ENCODE measurements at places on chromosomes 1 and 21.

GRCh38 chr1:100352267-100353070 lies at the start of gene CDC14A:
TSS of gene CDC14A (plus strand) at chr1:100352506. CDS start at chr1:100352955, 449 bp downstream.
- DNase-seq: peak; percentile 70

GRCh38 chr1:198273748-198274295 lies 117.0 kb downstream of the NEK7 start:
- no peak for DNase-seq

GRCh38 chr21:42013931-42014330 lies 3.8 kb upstream of the ZBTB21 start:
- DNase-seq: no peak

- DNase-seq: no peak
Observed at GRCh38 chr1:172005856-172006255, 164.6 kb downstream of the DNM3 start.

DNA sequence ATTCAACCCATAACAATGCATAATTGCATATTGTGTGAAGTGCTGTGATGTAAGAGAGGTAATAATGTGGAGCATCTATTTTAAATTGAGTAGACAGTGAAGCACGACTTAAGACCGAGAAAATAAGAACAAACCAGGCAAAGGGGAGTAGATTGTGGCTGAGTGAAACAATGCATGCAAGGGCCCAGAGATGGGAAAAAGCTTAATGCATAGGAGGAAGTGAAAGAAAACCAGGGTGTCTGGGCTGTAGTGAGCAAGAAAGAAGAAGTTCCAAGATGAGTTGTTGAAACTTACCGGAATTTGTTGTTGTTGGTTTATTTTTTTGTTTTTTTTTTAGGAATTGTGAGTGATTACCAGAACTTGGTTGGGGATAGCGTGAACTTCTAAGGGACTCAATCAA lies 104.7 kb downstream of the SNX7 start:
- DNase-seq: no peak

GRCh38 chr1:44939061-44939460 lies 47.3 kb downstream of the EIF2B3 start:
- no peak for DNase-seq

- no peak for DNase-seq
Observed at GRCh38 chr1:1202831-1203560, 3.4 kb downstream of the TNFRSF18 start.

DNA sequence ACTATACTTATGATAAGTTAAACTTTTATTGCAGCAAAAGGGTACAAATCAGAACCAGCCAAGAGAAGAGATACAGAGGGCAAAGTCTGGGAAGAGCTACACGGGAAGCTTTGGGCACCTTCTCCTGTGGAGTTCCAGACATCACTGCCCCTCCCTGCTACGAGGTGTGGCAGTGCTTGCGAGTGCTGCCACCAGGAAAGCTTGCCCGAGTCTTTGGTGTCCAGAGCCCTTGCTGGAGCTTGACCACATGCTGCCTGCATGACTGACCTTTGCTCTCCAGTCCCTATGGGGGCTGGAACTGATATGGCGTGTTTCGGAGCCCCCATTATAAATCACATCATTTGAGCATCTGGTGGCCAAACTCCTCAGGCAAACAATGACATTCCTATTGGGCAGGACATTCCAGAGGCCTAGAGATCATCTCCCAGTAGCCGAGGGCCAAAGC lies 23.4 kb downstream of the PLEKHO1 start:
- no peak for DNase-seq

GRCh38 chr1:10117865-10118264 lies 85.1 kb downstream of the UBE4B start:
- DNase-seq: no peak

DNA sequence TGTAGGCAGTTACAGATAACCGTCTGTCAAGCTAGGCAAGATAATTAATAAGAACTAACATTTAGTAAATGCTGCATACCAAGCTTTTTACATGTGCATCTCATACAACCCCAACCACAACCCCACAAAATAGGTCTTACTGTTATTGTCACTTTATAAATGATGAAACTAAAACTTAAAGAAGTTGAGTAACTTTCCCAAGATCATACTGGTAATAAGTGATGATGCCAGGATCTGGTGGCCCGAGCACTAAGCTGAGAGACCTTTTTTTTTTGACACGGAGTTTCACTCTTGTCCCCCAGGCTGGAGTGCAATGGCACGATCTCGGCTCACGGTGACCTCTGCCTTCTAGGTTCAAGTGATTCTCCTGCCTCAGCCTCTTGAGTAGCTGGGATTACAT lies 1.8 kb downstream of the NCSTN start:
- no peak for DNase-seq

DNA sequence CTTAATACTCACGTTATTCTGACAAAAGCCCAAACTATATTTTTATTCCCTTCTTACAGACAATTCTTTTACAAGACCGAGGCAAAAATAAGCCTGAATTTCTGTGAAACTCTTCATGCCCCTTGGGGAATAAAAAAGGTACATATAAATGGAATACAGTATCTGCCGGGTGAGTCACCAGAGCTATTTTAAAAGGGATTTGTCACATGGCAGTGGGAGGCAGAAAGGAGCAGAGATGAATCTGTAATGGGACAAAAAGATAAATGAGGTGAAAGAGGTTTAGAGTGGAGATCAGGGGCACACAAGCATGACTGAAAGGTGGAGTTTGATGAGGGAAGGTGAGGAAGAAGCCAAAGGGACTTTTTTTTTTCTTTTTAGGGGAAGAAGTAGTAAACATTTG lies 8.8 kb downstream of the XCL1 start:
- DNase-seq: no peak

GRCh38 chr1:54134295-54134694 lies 18.5 kb downstream of the CDCP2 start:
- no peak for DNase-seq

DNA sequence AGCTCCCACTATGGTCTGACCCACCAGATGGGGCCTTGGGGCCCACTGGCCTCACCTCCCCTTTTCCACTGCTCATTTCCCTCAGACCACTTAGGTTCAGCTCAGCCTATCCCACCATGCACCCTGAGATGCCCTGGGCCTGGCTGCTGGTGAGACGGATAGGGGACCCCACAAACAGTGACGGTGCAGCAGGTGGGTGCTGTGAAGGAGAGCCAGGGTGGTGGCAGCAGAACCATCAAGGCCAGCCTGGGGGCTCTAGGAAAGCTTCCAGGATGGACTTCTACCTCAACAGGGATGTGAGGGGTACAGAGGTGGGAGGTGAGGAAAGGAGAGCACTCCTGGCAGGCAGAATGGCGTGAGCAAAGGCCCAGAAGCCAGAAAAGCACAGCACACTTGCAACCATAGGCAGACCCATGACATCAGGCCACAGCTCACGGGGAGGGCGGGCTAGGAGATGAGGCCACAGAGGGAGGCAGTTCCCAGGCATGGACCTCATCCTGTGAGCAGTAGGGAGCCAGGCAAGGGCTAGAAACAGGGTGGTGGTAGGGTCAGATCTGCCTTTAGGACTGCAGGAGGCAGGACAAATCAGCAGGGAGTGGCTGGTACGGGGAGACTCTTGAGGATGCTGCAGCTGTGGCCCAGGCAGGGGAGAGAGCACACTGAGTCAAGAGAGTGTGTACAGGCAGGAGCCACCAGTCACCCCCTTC lies 23.1 kb downstream of the CYB5RL start:
- no peak for DNase-seq

DNA sequence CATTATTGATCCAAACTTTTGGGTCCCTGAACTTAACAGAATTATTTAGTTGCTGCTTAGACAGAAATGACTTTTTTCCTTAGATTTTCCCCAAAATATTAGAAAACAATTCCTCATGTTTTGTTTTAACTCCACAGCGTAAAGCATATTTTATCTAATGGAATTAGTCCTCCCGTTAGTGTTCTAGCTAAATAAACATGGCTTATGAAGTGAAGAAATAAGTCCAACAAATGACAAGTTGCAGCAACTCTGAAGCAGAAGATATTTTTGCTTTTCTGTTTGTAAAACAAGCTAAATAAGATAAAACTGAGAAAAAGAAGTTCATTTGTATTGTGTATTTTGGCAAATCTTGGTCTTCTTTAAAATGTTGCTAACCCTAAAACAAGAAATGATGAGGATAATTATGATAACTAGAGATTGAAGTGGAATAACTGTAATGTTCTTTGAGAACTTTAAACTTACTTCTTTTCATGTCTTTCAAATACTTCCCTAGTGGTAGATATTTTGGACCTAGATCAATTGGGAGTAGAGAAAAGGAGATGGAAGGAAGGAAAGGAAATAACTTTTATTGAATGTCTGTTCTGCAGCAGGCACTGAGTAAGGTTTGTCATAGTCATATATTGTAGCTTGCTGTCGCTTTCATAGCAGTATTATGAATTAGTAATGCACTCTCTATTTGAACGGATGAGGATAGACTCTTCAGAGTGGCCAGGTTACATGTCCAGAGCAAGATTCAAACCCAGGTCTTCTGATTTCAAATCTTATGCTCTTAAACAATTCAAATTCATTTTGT lies 12.5 kb downstream of the NFIA start:
- DNase-seq: no peak

GRCh38 chr1:64171797-64172281 lies 31.6 kb upstream of the UBE2U start:
- DNase-seq: no peak

DNA sequence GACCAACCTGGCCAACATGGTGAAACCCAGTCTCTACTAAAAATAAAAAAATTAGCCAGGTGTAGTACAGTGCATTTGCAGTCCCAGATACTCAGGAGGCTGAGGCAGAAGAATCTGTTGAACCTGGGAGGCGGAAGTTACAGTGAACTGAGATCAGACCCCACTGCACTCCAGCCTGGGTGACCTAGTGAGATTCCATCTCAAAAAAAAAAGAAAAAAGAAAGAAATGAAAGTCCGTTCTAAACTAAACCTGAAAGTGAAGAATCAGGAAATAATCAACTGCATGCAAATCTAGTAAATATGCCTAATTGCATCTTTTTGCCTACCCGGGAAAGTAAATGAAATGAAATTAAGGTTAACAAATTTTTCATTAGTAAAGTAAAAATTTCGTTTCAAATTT lies 99.6 kb downstream of the ZZZ3 start:
- DNase-seq: no peak

DNA sequence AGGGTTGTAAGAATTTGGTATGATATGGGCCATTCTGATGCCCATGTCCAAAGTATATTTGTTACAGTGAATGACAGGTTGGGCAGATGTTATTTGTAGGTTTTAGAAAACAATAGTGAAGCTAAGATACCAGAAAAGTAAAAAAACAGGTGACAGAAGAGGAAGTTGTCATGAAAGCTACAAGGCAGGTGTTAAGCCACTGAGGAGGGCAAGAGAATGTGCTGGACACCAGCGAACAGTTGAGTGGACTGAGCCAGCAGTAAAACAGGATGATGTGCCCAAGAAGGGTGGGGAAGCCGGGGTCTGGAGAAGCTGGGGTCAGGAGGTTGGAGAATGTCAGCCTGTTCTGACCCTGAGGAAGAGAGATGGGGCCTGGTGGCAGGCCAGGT lies 83.3 kb downstream of the DTL start:
- DNase-seq: no peak

- DNase-seq: no peak
Observed at GRCh38 chr1:212582291-212582690, 26.3 kb upstream of the ATF3 start.

GRCh38 chr1:209643285-209644020 lies 8.8 kb downstream of the LAMB3 start:
- DNase-seq: no peak

DNA sequence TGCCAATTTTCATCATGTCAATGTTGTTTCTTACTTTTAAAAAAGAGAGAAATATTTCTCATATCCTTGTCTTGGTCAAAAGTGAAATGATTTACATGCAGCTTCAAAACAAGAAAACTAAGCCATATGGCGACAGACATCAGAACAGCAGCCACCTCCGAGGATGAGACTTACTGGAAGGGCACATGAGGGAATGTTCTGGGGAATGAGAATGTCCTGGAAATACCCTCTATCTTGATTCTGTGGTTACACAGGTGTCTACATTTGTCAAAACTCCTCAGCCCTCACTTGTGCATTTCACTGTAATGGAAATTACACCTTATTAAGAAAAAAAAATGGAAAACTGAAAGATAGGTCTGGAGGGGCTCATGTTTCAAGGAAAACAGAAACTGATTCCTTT lies 14.2 kb upstream of the ECE1 start:
- no peak for DNase-seq

DNA sequence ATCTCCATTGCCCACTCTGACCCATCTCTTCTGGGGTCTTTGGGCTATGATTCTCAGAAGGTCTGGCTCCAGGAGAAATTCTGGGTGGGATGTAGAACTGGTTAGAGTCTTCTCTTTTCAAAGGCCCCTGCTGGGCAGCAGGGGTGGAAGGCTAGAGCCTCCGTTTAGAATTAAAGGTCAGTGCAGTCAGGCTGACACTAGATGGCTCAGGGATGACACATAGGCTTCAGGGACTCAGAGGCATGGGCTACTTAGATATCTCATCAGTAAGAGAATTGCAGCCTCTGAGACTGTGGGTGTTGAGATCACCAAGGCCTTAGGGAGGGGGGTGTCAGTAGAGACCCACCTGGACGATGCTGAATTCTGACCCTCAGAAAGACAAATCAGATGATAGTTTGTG lies 12.6 kb upstream of the PPM1J start:
- no peak for DNase-seq

- peak; percentile 19 for DNase-seq
Observed at GRCh38 chr1:13702425-13703127, 2.6 kb downstream of the PRDM2 start.

GRCh38 chr1:80633947-80634706 lies 1166.6 kb upstream of the ADGRL2 start:
- DNase-seq: no peak

DNA sequence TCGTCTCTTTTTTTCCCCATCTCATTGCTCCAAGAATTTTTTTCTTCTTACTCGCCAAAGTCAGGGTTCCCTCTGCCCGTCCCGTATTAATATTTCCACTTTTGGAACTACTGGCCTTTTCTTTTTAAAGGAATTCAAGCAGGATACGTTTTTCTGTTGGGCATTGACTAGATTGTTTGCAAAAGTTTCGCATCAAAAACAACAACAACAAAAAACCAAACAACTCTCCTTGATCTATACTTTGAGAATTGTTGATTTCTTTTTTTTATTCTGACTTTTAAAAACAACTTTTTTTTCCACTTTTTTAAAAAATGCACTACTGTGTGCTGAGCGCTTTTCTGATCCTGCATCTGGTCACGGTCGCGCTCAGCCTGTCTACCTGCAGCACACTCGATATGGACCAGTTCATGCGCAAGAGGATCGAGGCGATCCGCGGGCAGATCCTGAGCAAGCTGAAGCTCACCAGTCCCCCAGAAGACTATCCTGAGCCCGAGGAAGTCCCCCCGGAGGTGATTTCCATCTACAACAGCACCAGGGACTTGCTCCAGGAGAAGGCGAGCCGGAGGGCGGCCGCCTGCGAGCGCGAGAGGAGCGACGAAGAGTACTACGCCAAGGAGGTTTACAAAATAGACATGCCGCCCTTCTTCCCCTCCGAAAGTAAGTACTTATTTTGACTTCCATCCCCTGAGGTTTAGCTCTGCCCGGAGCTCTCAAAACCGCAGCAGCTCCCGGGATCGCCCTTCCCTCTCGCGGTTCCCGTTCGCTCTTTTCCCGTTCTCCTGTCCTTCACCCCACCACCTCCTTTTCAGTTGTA lies 1.5 kb downstream of the TGFB2 start:
- no peak for DNase-seq

Data from stimulated activated CD8-positive, alpha-beta memory T cell treated with anti-CD3 and anti-CD28 coated beads, Interleukin-12 subunit alpha, Interleukin-12 subunit beta, amount 100 ng/mL, for 4 hours (primary cell).